AG10803 (cell line): ENCODE measurements at places on chromosomes 4 and X.

- no peak for DNase-seq
Measured at GRCh38 chrX:7280520-7280919, 132.6 kb upstream of the PUDP start.

DNA sequence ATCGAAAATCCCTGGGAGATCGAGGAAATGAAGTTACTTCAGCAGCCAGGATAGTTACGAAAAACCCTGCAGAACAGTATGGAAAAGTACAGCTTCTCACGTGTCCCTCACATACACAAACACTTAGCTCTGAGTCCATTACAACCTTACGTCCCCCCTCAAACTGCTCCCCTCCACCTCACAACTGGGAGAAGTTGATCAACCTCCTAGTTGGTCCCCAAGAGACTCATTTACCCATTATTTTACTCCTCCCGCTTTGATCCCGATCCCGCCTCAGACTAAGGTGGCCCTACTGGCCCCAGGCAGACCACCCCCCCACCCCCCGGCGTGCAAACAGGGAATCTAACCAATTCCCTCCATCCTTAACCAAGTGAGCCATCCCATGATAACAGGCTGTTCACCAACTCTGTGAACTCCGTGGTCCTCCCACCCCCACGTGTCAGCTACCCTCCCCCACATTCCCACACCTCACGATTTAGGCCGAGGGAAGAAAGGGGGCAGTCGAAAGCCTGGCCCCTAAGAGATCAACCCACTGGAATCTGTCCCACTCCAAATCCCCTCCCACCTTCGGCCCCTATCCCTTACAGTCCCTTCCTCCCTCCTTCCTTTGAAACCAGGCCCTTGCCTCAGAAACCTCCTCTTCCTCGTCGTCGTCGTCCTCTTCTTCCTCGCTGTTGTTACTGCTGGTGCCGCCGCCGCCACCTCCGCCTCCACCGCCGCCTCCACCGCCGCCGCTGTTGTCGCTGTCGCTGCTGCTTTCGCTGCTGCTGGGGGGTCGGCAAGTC, 755 bp downstream of the ANKRD17 start:
- DNase-seq: peak; percentile 18

DNA sequence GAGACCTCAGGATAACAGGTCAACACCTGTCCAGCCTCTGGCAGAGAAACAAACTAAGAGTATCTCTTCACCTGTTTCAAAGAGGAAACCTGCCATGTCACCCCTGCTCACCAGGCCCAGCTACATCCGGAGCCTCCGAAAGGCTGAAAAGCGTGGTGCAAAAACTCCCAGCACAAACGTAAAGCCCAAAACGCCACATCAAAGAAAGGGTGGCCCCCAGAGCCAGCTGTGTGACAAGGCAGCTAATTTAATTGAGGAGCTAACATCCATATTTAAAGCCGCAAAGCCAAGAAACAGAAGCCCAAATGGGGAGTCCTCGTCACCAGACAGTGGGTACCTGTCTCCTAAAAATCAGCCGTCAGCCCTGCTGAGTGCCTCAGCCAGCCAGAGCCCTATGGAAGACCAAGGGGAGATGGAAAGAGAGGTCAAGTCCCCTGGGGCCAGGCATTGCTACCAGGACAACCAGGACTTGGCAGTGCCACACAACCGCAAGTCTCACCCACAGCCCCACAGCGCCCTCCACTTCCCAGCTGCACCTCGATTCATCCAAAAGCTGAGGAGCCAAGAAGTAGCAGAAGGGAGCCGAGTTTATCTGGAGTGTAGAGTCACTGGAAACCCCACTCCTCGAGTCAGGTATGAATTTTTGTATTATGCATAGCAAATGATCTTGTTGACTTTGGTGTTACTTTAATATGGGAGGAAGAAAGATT, 15.1 kb downstream of the PALLD start:
- no peak for DNase-seq

GRCh38 chr4:41178372-41179370, 35.7 kb downstream of the APBB2 start:
- peak; percentile 89 for DNase-seq

DNA sequence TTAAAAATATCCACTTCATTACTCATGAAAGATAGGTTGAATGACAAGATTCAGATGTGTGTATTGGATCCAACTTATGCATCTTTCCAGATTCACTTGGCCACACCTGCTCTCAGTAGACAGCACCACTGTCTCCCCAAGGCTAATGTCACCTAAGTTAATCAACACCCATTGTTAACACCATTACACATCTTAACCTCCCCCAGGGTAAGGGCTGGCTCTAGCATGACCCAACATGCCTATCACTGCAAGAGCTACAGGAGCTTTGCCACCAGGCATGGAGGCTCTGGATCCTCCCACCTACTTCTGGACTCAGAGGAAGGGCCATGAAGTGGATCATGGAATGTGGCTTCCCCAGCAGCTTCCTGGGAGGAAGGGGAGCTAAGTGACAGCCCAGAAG, 32.8 kb upstream of the LSM6 start:
- DNase-seq: no peak

- no peak for DNase-seq
Measured at GRCh38 chr4:18938343-18939099, 917.0 kb upstream of the LCORL start.
